ENCODE measurements at places on chromosomes 3 and 15. TPM values are rescaled to one million over a fixed set of nuclear protein-coding genes. Genes with fewer than 3 reads are reported as not detected.

DNA sequence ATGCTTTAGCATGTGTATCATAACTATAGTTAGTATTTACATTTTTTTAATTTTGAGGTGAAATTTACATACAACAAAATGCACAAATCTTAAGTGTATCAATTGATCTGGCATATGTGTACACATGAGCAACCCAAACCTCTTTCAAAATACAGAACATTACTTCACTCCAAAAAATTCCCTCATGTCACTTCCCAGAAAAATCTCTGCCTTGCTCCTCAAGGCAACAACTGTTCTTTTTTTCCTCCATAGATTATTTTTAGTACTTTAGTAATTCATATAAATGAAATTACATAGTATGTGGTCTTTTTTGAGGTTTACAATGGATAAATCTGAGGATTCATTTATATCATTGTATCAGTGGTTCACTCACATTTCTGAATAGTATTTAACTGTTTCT lies 84.9 kb downstream of the TRIM42 start:
- no peak for DNase-seq

- no peak for DNase-seq
Observed at GRCh38 chr15:24054547-24055245, 367.6 kb upstream of the NDN start.

DNA sequence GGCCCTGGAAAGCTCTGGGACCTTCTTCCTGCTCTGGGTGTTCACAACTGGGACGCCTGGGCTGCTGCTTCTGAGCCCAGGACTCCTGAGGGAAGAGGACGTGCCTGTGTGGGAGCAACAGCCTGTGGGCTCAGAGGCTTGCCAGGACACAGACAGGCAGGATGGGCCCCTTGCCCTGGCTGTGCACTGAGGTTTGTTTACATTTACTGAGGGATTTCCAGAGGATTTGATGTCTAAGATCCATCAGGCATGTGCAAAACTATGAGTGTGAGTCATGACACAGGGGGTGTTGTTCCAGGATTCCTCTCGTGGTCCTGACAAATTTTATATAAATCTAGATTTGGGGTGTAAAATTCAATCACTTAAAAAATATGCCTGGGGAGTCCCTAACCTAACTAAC lies 10.6 kb downstream of the CCR9 start:
- no peak for DNase-seq

DNA sequence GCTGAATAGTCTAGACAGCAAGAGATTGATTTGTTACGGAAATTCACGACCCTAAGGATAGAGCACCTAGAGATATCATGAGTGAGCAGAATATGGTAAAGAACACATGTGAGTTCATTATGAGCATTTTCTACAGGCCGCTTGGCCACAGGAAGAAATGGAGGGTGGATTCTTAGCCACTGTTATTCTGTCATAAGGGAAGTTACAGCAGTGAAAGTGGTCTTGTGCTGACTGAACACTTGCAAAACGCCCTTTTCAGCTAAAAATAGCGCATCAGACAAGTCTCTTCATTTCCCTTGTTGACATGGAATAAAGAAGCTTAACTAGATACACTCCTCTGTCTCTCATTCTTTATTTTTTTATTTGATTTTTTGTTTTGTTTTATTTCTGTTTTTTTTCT lies 19.8 kb downstream of the DGKG start:
- no peak for DNase-seq

GRCh38 chr3:178512647-178513046 lies 23.6 kb upstream of the KCNMB2 start:
- DNase-seq: no peak

DNA sequence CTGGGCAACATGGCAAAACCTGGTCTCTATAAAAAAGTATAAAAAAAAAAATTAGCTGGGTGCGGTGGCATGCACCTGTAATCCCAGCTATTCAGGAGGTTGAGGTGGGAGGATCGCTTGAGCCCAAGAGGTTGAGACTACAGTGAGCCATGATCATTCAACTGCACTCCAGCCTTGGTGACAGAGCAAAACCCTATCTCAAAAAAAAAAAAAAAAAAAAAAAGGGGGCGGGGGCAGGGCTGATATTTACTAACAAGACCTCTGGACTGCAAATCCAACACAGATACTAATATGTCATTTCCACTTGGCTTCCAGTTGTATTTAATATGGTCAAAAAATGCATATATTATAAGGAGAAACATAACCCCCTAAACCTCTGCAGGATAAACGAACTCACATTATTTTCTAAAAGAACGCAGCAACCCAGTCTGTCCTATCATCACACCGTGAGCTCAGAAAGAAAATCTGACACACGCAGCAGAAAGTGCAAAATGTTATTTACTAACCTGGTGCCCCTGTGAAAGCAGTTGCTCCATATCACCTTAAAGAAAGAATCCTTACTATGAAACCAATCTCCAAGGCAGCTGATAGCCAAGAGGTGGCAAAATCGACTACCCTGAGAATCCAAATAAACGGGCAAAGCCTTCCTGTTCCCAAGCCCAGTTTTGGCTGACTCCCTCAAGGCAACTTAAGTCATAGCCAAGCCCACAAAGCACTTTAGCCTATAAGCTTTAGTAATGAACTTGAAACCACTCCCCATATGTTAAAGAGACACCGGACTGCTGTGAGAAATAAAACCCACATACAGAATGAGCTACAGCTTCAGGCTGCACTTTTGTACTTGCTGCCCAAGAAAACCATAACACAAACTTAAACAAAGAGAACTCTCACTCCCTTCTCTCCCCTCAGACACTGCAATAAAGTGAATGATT lies 39.3 kb downstream of the PLD1 start:
- DNase-seq: no peak

- DNase-seq: no peak
Observed at GRCh38 chr3:29488922-29489321, 208.1 kb downstream of the RBMS3 start.

- DNase-seq: no peak
Observed at GRCh38 chr15:71937650-71938311, 127.4 kb downstream of the NR2E3 start.

DNA sequence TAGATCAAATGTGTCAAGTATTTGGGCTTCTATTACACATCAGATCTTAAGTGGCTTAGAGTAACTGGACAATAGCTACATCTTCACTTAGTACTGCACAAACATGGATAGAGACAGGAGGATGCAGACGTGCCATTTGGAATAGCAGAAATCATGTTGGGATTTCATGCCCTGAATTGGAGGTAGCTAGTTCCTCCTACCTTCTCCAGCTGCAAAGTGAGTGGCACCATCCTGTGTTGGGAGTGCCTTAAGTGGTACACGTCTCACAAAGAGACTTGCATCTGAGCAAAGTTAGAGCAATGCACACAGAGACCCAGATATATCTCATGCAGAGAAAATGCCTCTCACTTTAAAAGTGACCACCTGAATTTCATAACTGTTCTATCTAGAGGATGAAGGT lies 136.5 kb downstream of the SSR3 start:
- no peak for DNase-seq

- DNase-seq: no peak
Observed at GRCh38 chr3:180295811-180296210, 259.1 kb upstream of the PEX5L start.

- DNase-seq: no peak
Observed at GRCh38 chr3:156109989-156110388, 10.4 kb upstream of the KCNAB1 start.

DNA sequence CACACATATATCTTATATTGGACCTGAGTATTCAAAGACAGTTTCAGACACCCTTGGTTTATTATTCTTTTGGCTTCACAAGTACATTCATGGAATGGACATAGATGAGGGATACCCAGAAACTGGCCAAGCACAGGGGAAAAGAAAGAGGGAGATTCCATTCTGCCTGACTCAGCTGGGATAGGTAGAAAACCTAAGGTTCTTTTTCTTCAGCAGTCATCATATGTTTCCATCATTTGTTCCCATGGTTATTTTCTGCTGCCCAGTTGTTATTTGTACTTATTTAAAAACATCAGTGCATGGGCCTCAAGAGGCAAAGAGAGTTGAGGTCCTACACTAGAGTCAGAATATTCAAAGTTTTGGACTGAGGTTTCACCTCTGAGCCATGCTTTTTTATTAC lies 91.8 kb downstream of the FILIP1L start:
- no peak for DNase-seq

DNA sequence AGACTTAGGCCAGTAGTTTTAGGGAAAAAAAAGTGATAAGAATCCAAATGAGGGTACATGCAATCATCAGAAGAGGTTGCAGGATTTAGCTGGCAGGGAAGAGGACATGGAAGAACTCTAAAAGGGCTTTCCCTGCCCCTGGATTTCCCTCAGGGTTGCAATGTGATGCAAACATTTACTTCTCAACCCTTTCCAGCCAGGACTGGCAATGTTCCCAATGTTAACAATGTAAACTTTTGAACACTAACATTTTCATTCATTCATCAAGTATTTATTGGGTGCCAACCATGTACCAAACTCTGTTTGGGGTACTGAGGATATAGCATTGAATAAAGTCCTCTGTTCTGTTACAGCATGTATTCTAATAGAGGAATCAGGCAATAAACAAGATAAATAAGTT lies 349.4 kb upstream of the LRRC3B start:
- no peak for DNase-seq

GRCh38 chr3:188979248-188979647 lies 192.5 kb upstream of the TPRG1 start:
- DNase-seq: no peak

GRCh38 chr3:57029924-57030323 lies 30.5 kb upstream of the SPATA12 start:
- DNase-seq: no peak

- no peak for DNase-seq
Observed at GRCh38 chr3:169286214-169286613, 377.3 kb downstream of the MECOM start.

- no peak for DNase-seq
Observed at GRCh38 chr3:194860725-194861124, 175.0 kb downstream of the FAM43A start.

DNA sequence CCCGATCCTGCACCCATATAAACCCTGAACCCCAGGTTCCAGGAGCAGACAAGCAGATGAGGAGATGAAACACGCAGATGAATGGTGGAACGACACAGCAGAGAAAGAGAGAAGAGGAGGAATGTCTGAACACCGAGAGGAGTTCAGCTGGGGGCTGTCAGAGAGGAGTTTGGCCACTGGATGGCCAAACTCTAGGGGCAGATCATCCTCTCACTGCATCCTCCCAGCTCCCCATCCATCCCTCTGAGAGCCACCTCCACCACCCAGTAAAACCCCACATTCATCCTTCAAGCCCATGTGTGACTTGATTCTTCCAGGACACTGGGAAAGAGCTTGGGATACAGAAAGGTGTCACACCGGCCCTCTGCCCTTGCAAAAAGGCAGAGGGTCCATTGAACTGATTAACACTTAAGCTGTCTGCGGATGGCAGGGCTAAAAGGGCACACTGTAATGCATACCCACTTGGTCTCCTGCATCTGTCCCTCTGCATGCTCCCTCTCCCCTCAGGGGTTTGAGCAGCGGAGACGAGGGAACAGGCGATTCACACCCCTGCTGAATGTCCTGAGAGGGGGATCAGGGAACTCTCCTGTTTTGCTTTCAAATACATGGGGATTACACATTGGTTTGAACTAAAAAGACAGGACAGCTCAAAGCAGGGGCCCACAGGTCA lies 53.8 kb downstream of the TMED3 start:
- DNase-seq: no peak

DNA sequence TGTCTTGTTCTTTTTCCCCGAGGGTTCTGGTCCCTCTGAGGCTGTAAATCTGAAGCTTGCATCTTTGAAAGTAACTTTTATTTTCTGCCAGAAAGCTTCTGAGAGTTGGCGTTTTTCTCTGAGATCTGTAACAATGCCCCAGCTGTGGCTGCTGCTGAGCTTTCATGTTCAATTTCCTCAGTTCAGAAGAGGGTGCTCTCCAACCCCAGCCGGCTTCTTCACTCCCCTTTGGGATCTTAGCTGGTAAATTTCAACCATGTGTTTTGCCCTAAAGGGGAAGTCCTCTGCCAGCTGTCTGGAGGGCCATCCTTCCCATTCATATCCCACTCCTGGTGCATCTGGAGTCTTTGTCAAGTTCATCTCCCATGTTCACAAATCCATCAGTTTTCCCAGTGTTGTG lies 18.3 kb upstream of the CFAP100 start:
- no peak for DNase-seq

GRCh38 chr3:64229903-64230302 lies 4.6 kb upstream of the PRICKLE2 start:
- DNase-seq: no peak

GRCh38 chr3:189270248-189270832 lies 98.6 kb downstream of the TPRG1 start:
- peak; percentile 39 for DNase-seq

GRCh38 chr3:4464576-4464975 lies 2.5 kb downstream of the SUMF1 start:
- no peak for DNase-seq

GRCh38 chr15:30928076-30928475 lies 24.4 kb downstream of the FAN1 start:
- no peak for DNase-seq

GRCh38 chr15:57865294-57865693 lies 158.8 kb downstream of the POLR2M start:
- no peak for DNase-seq

- no peak for DNase-seq
Observed at GRCh38 chr3:76078101-76078500, 292.8 kb upstream of the ZNF717 start.

- no peak for DNase-seq
Observed at GRCh38 chr15:45641374-45641781, 6.5 kb downstream of the SQOR start.

- DNase-seq: peak; percentile 91
Observed at GRCh38 chr3:111859061-111859973, at the start of gene PHLDB2. TSS of gene PHLDB2 (plus strand) at chr3:111859265. CDS start at chr3:111884078, 24,813 bp downstream.

GRCh38 chr3:150149651-150150051 lies 179.0 kb upstream of the PFN2 start:
- DNase-seq: peak; percentile 38

DNA sequence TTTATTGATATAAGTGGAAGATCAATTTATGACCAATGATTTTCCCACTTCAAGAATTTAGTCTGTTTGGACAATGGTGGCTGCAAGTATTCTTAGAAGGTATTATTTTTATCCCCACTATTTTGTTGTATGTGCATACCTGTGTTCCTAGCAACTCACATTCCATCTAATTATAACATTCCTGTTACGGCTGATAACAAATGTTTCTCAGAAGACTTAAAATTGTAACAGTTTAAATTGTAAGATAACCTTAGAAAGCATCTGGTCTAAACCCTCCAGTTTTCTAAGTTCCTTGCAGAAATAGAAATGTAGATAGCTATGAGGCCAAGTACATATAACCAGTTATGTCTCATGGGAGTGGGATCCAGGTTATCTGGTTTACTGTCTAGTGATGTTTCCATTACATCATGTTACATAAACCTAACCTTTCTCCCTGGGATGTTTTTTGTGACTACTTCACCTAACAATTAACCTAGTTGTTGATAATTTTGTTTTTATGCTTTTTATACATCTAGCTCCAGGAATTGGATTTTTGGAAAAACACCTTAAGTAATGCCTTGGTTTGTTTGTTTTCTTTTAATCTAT lies 11.1 kb upstream of the MFN1 start:
- DNase-seq: no peak

- no peak for DNase-seq
Observed at GRCh38 chr3:180002006-180002405, 34.7 kb downstream of the PEX5L start.

Gene PLA2G4E
- not detected for total RNA-seq

Gene MAP1A
- 13.0 TPM for total RNA-seq

Gene EOMES
- 0.17 TPM for total RNA-seq

Gene TLR9
- 0.17 TPM for total RNA-seq

Gene THRB
- total RNA-seq: 23.1 TPM

Gene ZBTB11
- 12.0 TPM for total RNA-seq

Gene CADM2
- total RNA-seq: 2.5 TPM

Gene KPNA4
- 139 TPM for total RNA-seq

Gene UROC1
- not detected for total RNA-seq

Gene CLDN16
- not detected for total RNA-seq

Gene DAPK2
- 43.4 TPM for total RNA-seq

Gene EIF2A
- total RNA-seq: 80.2 TPM
